ENCODE measurements at places on chromosomes 3 and 15.

DNA sequence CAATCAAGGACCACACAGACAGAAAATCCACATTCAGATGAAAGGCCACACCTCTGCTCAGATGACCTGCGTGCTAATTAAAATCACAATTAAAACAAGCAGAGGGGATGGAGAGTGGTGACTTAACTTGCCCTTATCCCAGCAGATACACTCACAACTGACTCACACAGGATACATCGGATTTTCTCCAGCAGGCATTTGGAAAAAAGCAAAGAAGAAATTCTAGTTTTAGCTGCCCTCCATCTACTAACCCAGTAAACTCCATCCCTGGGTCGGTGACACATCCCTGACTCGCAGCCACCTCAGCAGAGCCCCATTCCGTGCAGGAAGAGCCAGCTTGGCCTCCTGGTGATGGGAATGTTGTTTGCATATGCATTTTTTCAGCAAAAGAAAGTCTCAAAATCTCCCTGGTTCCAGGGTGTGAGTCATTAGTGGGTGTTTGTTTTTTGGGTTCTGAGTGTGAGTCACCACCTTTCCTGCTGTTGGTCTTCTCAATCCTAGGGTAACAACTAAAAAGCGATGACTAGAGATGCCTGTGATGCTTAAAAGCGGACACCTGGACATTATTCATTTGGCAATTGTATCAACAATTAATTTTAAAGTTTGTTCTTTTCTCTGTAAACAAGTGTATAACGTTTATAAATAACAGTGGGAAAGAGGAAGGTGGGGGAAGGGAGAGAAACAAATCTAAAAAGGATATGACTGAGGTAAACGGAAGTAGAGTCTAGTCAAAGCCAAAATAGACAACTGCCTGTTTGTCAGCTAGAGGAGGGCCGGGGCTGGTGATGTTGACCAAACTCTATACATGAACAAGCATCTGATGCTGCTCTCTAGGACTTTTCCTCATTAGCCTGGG lies 49.8 kb upstream of the SLC4A7 start:
- DNase-seq, result peak; percentile 80

- no peak for DNase-seq
These were observed 235.9 kb downstream of the GAP43 start for GRCh38 chr3:115859002-115859807.

DNA sequence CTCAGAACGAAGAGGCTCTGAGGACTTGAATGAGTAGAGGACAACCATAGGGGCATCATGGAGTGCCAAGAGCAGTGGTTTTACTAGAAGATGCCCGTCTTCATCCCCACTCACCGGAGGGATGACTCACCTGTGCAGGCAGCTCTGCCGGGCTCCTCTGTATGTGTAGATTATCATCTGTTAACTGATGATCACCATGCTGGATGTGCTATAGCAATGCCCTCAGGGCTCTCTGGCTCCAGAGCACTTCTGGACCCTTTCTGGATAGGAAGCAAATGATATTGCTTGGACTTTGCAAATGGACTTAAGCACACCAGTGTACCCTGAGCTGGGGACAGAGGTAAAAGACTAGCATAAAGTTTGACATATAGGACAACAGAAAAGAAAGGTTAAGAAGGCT lies 10.2 kb upstream of the TGFBR2 start:
- peak; percentile 48 for DNase-seq

GRCh38 chr3:120753810-120754209 lies 11.3 kb downstream of the GTF2E1 start:
- DNase-seq, result no peak

- peak; percentile 69 for DNase-seq
These were observed 31.5 kb upstream of the LDHAL6B start for GRCh38 chr15:59174835-59175831.

DNA sequence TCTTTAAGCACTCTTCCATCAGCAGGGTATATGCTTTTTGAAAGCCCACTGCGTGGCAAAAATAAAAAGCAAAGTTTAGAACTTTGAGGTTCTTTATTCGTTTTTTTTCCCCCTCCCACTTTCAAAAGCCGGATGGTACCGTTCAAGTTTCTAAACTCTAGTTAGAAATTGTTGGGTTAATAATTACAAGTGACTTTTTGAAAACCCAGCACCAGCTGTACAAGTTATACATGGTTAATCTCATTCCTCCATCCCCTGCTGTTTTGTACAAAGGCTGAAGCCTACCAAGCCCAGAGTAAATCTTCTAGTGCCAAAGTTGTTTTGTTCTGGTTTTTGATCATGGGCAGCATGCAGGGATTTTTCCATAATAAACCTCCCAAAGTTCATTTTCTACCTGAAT lies 48.6 kb downstream of the WDR72 start:
- no peak for DNase-seq

- DNase-seq, result no peak
These were observed 3.0 kb downstream of the SELENOT start for GRCh38 chr3:150605998-150606641.
